Progenitor cell of endocrine pancreas (in vitro differentiated cells): ENCODE measurements at places on chromosomes 7 and 10. TPM values are rescaled to one million over a fixed set of nuclear protein-coding genes. Genes with fewer than 3 reads are reported as not detected.

DNA sequence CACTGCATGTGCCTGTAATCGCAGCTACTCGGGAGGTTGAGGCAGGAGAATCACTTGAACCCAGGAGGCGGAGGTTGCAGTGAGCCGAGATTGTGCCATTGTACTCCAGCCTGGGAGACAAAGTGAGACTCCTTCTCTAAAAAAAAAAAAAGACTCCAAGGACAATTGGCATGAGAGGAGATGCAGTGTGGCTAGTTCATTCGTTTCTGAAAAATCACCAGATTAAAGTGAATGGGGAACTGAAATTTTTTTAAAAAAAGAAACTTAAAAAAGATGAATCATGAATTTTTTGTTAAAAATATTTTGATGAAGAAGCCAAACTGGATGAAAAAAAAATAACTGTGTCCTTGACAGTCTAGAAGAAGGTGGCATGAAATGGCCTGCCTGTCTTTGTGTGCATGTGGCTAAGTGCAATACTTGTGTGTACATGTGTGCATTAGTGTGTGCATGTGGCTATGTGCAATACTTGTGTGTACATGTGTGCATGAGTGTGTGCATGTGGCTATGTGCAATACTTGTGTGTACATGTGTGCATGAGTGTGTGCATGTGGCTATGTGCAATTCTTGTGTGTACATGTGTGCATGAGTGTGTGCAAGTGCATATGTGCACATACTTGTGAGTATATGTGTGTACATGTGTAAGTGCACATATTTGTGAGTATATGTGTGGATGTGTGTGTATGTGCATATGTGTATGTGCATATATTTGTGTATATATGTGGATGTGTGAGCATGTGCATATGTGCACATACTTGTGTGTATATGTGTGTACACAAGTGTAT, 391.7 kb upstream of the KLF6 start:
- no peak overlapping the region for H3K27ac ChIP-seq
- peaks cover 1% of the 10 kb centered on the region for H3K4me1 ChIP-seq
- no peak for DNase-seq
- no peak overlapping the region for H3K4me3 ChIP-seq
- peaks cover 2% of the 10 kb centered on the region for H3K36me3 ChIP-seq

- H3K27ac ChIP-seq = no peak overlapping the region
- peaks cover 34% of the 10 kb centered on the region for H3K4me1 ChIP-seq
- H3K36me3 ChIP-seq = no peaks in the 10 kb centered on the region
- no peaks in the 10 kb centered on the region for H3K27me3 ChIP-seq
- H3K4me3 ChIP-seq = no peak overlapping the region
Observed at GRCh38 chr7:29442146-29442545, 121.5 kb upstream of the PRR15 start.

- peaks cover 2% of the 10 kb centered on the region for H3K4me1 ChIP-seq
- H3K4me3 ChIP-seq = no peak overlapping the region
- no peaks in the 10 kb centered on the region for H3K36me3 ChIP-seq
Observed at GRCh38 chr7:114298011-114298410, 116.6 kb upstream of the FOXP2 start.

DNA sequence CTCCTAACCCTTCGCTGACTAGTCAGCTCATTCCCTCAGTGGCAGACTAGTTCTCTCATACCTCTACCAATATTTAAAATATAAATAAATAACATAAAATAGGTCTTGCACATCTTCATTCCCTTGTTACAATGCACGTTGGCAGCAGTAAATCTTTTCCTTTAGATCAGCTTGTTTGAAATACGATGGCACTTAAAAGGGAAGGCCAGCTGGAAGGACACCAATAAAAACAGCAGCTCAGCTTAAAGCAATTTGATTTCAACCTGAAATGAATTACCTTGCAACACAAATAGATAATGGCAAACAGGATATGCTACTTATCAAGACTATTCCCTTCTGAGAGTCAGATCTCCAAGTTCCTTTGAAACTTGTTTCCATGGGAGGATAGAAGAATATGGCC, 321.8 kb downstream of the GFRA1 start:
- no peaks in the 10 kb centered on the region for H3K36me3 ChIP-seq
- peaks cover 26% of the 10 kb centered on the region for H3K4me1 ChIP-seq
- no peak for DNase-seq
- H3K4me3 ChIP-seq = no peak overlapping the region

DNA sequence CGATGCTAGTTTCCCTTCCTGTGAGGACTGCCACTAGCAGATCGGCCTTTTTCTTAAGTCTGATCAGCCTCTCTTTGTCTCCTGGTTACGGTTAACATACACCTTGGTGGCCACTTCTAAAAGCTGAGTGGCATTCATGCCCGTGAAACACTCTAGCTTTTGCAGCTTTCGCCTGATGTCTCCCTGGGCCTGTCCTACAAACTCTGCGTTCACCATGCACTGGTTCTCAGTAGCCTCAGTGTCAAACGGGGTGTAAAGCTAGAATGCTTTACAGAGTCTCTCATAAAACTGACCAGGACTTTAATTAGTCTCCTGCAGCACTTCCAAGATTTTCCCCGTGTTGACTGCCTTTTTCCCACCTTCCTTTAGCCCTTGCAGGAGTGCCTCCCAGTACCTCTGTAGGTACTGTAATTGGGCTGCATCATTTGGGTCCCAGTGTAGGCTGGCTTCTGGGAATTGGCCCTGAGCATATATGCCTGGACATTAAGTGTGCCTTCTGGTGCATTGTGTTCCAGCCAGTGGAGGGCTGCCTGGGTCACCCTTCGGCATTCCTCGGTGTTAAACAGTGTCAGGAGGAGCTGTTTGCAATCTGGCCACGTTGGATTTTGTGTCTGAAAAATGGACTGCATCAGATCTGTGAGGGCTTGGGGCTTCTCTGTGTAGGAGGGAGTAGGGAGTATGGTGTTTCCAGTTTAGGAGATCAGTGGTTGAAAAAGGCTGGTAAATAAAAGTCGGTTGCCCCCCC, 6.5 kb upstream of the ZNF117 start:
- no peak overlapping the region for H3K27ac ChIP-seq
- no peak overlapping the region for H3K4me3 ChIP-seq
- DNase-seq = no peak
- H3K4me1 ChIP-seq = no peaks in the 10 kb centered on the region
- no peaks in the 10 kb centered on the region for H3K27me3 ChIP-seq

DNA sequence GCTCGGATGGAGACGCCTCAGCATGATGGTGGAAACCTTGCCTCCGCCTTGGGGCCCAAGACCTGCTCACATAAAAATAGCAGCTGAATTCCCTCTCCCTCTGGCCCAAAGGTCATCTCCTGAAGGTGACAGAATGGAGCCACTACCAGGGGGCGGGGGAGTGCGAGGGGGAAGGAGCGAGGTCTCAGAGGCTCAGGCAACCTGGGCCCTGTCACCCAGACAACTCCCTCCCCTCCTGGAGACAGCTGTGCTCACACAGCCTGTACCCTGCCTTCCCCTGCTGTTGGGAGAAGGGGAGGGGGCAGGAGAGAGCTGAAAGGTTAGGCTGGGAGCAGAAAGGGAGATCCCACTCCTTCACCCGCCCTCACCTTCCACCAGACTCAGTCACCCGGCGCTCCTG, 173.0 kb upstream of the RHEB start:
- no peak overlapping the region for H3K4me3 ChIP-seq
- H3K36me3 ChIP-seq = no peaks in the 10 kb centered on the region
- no peak for DNase-seq

DNA sequence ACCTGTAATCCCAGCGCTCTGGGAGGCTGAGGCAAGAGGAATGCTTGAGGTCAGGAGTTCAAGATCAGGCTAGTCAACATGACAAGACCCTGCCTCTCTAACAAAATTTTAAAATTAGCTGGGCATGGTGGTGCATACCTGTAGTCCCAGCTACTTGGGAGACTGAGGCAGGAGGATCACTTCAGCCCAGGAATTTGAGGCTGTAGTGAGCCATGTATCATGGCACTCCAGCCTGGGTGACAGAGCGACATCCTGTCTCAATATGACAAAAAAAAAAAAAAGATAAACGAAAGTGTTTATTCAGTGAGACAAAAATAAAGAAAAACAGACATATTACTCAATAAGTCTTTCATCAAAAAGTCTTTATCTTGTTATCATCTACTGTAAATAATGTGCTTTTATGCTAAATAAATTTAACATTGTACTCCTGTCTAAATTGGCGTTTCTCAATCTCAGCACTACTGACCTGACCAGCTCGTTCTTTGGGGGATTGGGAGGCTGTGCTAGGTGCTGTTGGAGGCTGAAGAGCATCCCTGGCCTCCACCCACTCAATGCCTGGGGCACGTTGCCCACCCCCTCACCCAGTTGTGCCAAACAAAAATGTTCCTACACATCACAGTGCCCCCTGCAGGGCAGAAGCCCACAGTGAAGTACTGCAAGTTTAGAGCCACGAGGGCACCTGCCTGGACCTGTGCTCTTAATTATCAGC, 57.7 kb downstream of the NCAPG2 start:
- H3K27ac ChIP-seq = no peak overlapping the region
- DNase-seq = no peak
- H3K4me3 ChIP-seq = no peak overlapping the region
- H3K27me3 ChIP-seq = no peaks in the 10 kb centered on the region
- H3K4me1 ChIP-seq = peaks cover 4% of the 10 kb centered on the region

DNA sequence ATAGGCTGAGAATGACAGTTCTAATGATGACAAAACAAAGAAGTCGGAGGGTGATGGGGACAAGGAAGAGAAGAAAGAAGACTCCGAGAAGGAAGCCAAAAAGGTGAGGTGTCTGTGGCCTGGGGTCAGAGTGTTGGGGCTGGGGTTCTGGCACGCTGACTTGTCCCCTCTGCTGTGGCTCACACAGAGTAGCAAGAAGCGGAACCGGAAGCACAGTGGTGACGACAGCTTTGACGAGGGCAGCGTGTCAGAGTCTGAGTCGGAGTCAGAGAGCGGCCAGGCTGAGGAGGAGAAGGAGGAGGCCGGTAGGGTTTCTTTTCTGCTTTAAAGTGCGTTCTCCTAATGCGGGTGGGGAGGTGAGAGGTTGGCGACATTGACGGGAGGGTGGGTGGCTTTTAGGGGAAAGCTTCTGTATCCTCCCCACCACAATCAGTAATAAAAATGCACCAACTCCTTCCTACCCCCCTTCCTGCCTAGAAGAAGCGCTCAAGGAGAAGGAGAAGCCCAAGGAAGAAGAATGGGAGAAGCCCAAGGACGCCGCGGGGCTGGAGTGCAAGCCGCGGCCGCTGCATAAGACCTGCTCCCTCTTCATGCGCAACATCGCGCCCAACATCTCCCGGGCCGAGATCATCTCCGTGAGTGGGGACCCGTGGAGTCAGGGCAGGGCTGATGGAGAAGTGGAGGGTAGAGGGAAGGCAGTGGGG, 4.6 kb downstream of the UFSP1 start:
- no peak overlapping the region for H3K27ac ChIP-seq
- H3K27me3 ChIP-seq = no peaks in the 10 kb centered on the region
- no peak for DNase-seq
- peaks cover 52% of the 10 kb centered on the region for H3K36me3 ChIP-seq

DNA sequence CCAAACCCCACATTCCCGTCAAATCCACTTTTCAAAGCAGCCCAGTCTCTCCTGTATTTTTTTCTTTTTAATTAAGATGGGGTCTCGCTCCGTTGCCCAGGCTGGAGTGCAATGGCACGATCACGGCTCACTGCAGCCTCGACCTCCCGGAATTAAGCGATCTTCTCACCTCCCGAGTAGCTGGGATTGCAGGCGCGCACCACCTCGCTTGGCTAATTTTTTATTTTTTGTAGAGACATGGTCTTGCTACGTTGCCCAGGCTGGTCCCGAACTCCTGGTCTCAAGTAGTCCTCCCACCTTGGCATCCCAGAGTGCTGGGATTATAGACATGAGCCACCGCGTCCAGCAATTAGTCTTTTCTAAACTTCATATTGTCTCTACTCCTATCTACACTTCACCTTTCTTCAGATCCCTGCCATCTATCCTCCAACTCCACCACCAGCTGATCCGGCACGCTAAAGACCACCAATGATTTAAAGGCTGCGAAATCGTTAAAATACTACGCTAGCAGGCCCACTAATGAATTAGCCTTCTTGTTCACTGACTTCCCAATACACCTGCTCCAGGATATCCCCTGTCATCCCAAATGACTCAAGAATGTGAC, 525 bp upstream of the CHUK start:
- H3K27ac ChIP-seq = peak overlapping the region; percentile 97
- DNase-seq = no peak
- H3K27me3 ChIP-seq = no peaks in the 10 kb centered on the region
- H3K4me1 ChIP-seq = peaks cover 9% of the 10 kb centered on the region
- H3K4me3 ChIP-seq = peak overlapping the region; percentile 87

DNA sequence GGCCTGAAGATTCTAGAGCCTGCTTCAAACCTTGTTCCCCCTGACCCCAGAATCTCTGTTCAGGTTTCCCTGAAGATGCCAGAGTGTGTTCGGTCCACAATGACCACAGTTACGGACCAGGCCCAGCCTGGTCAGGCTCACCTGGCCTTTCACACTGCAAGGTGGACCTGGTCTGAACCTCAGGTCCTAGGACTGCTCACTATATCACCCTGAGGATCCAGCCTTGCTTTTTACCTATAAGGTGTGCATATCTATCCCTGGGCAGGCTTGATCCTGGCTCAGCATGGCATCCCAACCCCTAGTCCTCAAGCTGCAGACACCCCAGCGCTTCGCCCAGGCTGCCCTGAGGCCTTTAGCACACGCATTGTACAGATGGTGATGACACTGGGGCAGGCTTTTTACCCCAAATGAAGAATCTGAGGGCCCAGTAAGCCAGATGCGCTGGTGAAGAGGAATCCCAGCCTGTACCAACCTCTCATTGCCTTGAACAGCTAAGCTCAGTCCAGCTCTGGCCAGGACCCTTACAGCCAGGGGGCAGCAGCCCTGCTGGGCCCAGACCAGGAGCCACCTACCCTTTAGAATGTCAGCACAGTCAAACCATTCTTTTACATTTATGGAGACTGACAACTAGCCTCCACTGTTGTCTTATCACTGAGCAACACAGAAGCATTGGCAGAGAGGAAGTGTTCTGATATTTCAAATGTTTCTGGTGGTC, 28.0 kb downstream of the MAT1A start:
- peaks cover 4% of the 10 kb centered on the region for H3K27me3 ChIP-seq
- H3K36me3 ChIP-seq = no peaks in the 10 kb centered on the region
- H3K27ac ChIP-seq = no peak overlapping the region
- no peak overlapping the region for H3K4me3 ChIP-seq
- DNase-seq = no peak

DNA sequence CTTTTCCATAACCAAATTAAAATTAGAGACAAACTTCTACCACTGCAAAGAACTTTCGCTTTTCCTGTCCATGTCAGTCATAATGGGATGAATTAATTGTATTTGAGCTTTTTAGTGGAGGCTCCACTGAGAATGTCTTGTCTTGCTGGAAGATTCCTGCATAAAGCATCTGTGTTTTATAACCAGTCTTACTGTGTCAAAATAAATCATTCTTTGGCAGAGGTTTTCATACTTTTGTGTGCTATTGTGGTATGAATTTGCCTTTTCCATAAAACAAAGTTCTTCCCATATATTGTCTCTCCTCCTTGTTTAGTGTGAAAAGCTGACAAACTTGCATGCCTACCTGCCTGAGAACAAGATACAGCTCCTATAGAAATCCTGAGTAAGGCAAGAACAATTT, 124.8 kb upstream of the CCDC6 start:
- peaks cover 3% of the 10 kb centered on the region for H3K4me1 ChIP-seq
- H3K27ac ChIP-seq = no peak overlapping the region
- H3K27me3 ChIP-seq = no peaks in the 10 kb centered on the region
- no peaks in the 10 kb centered on the region for H3K36me3 ChIP-seq
- no peak overlapping the region for H3K4me3 ChIP-seq
- no peak for DNase-seq

BHLHA15 gene
- 0.57 and 1.7 TPM in 2 replicates for total RNA-seq

TAS2R41 gene
- not detected in 2 replicates for total RNA-seq

ECHDC3 gene
- total RNA-seq = 2.3 and 2.4 TPM in 2 replicates

TSPAN15 gene
- total RNA-seq = 14.7 and 17.9 TPM in 2 replicates

FLNC gene
- total RNA-seq = 6.9 and 11.7 TPM in 2 replicates

GRID1 gene
- total RNA-seq = 0.22 and 0.42 TPM in 2 replicates
